ENCODE measurements at places on chromosomes 1 and 21.

DNA sequence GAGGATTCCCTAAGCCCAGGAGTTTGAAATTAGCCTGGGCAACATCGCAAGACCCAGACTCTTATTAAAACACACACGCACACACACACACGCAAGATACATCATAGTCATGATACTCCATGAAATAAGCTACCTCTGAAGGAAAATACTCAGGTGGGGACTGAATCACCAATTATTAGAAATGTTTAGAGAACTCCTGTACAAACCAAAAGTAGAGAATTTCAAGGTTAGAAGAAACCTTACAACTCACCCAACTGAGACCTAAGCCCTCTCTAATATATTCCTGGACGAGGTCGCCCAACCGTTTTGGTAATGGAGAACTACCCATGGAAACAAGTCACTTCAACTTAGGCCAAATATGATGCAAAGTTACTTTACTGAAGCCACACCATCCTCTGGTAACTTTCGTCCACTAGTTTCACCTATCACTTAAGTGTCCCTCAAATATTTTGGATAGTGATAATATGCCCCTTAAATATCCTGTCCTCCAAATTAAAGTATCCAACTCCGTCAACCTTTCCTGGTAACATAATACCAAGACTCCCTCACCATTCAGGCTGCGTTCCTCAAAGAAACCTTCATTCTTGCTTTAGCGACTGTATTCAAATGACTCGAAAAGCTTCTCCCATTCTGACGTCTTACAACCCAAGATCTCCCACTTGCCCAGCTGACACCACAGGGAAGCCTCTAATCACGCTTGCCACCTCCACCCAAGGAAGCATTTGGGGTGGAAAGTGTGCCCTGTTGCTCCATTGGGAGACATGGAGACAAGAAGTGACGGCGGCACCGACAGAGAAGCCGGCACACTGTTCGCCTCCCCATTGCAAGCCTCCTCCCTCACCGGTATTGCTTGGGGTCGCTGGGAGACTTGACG is 856 bp downstream of the NRDC start:
- peak; percentile 37 for DNase-seq

DNA sequence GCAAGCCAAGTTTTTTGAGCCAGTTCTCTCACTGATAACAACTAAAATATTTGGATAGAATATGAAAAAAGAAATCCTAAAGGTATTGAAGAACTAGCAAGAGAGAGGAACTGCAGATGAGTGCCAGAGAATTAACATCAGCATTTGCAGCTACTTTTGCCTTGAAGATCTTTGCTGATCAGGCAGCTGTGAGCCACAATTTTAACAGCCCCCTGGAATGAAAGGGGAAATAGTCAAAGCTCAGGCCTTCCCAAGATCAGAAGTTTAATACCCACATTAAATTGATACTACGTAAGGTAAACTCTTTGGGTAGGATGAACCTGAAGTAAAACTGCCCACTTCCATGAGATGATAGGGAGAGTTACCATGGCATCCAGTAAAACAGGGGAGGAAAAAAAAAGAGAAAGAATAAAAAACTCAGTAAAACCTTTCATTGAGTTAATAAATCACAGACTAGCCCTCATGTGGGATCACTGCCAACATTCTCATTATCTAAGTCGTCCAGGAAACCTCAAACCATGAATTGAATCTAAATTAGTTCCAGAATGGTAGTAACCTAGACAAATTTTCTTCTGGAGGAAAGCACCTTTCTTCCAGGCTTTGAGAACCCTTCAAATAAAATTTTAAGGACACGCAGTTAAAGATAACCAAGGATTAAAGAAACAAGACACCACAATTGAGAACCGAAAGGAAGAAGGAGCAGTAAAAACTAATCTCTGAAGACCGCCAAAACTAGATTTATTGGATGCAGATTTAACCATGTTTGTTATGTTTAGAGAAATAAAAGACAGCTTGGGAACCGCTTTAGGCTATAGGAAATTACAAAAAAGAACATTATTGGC is 28.3 kb downstream of the SCP2 start:
- peak; percentile 94 for DNase-seq

DNA sequence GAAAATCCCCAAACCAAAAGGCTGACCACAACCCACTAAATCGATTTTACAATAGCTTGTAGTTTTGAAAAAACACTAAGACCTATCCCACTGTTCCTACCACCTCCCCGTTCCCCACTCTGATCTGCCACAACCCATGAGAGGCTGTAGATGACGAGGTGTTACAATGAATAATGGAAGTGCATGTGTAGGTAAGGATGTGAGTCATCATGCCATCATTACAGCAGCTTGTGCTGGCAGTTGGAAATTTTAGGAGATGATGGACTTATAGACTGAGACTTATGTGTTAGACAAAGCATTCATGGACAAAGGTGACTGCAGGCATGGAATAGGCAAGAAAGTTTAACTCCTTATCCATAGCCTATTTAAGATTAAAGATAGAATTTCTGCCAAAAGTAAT is 184.7 kb upstream of the CACYBP start:
- peak; percentile 83 for DNase-seq

GRCh38 chr1:241834733-241835377 is 13.1 kb upstream of the EXO1 start:
- DNase-seq, result peak; percentile 78

DNA sequence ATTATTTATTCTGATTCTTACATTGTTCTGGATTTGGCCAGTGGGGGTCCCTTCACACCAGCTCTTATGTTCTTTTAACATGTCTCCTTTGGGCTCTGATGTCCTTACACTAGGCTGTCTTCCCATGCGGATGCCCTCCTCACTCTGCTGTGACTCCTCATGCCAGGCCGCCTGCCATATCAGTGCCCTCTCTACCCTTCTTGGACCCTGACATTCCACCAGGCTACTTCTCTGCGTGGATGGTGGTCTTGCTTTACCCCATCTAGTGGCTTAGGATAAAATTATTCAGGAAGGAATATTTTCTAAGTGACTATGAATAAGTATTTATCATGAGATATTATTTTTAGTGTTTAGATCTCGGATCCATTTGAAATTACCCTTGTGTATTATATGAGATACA is 21.2 kb downstream of the ATF6 start:
- no peak for DNase-seq

DNA sequence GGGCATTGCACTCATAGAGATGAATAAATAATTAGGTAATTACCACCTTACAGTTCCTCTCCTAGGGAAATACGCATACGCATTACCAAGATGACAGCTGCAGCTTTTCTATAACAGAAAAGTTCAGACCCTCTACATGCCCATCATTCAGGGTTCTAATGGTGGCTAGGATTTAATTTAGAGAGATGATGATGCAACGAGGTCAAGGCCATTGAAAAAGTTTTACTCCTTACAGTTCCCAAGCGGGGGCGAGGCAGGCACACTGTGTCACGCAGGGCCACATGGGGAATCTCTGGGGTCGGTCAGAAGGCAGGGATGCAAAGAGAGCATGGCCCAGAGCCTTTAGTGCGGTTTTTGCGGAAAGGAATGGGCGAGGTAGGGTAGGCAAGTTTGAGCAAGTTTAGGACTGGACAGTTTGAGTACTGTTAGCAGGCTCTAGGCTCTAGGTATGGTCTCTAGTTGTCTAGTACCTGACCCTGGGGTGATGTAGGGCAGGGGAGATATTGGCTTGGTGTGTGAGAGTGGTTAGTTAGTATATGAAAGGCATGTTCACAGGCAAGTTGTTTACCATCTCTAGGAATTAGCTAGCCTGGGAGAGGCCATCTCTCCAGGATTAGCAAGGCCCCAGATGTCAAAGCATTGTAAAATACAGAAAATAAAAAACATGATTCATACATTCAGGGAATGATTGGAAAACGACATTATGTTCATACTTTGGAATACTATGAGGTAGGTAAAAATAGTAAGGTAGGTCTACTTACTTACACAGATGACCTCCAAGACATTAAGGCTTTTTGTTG is 29.6 kb upstream of the ID3 start:
- DNase-seq, result peak; percentile 21

- no peak for DNase-seq
Measured at GRCh38 chr1:61277121-61277690, 194.8 kb downstream of the NFIA start.

DNA sequence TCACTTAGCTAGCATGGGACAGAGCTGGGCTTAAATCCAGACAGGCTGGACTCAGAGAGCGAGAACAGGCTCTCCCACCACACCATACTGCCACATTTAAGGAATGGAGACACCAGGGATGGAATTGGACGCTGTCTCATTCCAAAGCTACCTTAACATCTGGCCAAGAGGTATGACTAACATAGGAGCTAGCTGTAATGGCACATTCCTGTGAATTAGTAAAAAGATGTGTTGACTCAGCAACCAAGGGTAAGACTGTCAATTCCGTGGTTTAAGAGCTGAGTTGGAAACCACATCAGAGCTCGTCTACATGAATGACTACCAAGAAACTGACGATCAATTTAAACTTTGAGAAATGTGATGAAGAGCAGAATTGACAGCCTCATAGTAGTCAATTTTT is 8.3 kb upstream of the TNFRSF9 start:
- peak; percentile 91 for DNase-seq

DNA sequence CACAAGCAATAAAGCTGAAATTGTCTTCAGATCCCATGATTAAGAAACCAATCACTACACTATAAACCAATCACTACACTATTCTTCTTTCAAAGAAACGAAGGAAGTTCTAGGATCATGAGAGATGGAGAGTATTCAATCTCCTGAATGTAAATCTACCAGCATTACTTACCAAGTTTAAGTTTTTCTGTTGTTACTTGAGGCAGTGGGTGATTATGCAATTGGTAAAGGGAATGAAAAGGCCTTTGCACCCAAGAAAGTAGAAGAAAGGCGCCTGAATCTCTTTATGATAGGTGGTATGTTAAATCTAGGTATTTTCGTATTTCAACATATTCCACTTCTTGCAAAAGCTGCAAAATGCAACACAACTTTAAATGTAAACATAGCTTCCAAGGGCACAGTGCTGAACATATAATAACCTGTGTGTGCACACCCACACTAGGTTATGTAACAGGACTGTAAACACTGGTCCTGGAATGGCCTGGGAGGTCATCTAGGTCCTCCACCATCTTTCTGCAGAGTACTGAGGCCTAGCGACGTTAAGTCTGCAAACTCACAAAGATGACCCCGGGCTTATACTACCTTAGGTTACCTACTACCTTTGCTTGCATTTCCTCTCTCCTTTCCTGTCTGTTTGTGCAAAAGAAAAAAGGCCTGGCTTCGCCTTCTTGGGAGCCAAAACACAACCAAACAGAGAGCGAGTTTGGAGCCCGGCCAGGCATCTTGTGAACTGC is 1.1 kb upstream of the UAP1 start:
- no peak for DNase-seq

DNA sequence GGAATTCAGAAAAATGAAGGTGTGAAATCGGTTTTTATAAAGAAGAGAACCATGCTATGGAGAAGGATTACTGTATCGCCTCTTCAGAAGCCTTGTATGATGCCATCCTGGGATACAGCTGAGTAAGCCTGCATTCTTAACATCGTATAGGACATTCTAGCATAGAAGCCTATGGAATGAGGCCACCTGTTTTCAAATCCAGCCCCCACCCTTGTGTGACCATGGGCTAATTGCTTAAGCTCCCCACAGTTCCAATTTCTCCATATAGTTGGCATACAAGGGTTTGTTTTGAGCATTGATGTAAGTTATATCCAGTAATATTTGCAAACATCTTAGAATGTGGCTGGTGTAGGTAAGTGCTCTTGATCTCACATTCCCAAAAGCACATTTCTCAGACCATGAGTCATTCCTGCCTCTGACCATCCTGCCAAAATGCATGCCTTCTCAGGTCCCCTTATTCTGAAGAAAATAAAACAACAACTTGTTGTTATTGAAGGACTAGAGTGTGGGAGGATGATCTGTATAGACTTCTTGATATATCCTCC is 1.5 kb downstream of the OR14A2 start:
- DNase-seq, result no peak

DNA sequence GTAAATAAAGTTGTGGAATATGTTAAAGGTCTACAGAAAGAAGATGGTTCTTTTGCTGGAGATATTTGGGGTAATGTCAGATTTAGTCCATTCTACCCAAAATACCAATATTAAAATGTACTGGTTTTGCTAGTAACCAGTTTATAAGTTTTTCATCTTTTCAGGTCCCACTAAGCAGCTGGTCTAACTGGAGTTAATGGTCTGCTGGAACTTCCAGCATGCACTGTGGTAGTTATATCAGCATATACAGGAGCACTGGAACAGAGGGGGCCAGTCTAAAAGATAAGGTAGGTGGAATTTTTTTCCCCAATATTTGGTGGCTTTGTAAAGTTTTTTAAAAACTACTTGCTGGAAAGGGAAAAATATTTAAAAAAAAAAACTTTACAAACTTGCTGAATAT is 3.9 kb downstream of the RABGGTB start:
- no peak for DNase-seq

GRCh38 chr1:193944454-193944853 is 758.0 kb upstream of the B3GALT2 start:
- DNase-seq, result no peak

DNA sequence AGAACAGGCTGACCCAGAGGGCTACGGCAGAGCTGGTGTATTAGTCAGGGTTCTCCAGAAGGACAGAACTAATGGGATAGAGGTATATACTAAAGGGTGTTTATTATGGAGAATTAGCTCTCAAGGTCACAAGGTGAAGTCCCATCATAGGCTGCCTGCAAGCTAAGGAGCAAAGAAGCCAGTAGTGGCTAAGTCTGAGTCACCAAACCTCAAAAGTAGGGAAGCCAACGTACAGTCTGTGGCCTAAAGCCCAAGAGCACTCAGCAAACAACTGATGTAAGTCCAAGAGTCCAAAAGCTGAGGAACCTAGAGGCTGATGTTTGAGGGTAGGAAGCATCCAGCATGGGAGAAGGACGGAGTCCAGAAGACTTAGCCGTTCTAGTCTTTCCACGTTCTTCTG is 179.2 kb downstream of the BACH1 start:
- peak; percentile 86 for DNase-seq

DNA sequence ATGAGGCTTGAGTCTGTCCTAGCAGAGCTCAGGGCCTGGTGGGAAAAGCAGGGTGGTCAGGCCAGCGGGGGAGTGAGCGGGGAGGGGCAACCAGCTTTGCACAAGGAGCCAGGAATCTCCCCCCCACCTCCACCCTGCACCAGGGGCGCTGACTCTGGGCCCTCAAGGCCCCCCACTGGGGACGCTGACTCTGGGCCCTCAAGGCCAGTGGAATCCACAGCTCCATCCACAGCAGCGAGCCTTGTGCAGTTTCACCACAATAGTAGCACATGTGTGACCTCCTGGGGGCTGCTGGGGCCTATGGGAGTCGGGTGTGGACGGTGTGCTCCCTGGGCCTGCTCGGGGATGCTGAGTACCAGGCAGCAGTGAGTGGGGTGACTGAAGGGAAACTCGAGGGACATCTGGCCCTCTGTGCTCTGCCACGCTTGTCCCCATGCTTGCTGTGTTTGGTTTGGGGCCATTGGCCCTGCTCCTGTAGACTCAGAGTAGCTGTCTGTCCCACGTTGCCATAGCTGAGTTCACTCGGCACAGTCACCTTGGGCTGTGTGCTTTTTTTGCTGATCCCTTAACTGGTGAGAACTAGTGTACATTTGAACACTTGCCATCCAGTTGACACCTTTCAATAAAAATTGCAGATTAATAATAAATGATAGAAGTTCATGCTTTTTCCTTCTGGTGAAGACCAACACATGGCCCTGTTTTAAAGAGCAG is 89.2 kb downstream of the ADARB1 start:
- DNase-seq, result no peak

Data from fibroblast of mammary gland (primary cell).